ENCODE measurements at places on chromosomes 1 and 21. TPM values are rescaled to one million over a fixed set of nuclear protein-coding genes. Genes with fewer than 3 reads are reported as not detected.

Gene C1orf146
- not detected for total RNA-seq

Gene ESRRG
- total RNA-seq = not detected

Gene GBP7
- total RNA-seq = not detected

Gene PTPN7
- 1.9 TPM for total RNA-seq

Gene BGLAP
- 2.4 TPM for total RNA-seq

Gene HES3
- not detected for total RNA-seq

Gene ATP1A2
- not detected for total RNA-seq

Gene OR2AK2
- not detected for total RNA-seq

Gene MECR
- total RNA-seq = 30.1 TPM

Gene RAP1GAP
- total RNA-seq = 0.20 TPM

Gene UBL4B
- total RNA-seq = not detected

Gene B3GALT5
- total RNA-seq = not detected

Gene PCAT6
- 1.7 TPM for total RNA-seq

Gene COL6A1
- total RNA-seq = 26.8 TPM

Gene ETV3L
- not detected for total RNA-seq

Gene RNU1-3
- 2,019 TPM for total RNA-seq

Gene ITSN1
- 86.8 TPM for total RNA-seq

Gene MAP3K21
- total RNA-seq = 0.95 TPM

Gene BEND5
- not detected for total RNA-seq

Gene PTPRC
- not detected for total RNA-seq

Gene MYOG
- total RNA-seq = not detected

Gene GPR3
- total RNA-seq = 2.4 TPM

Gene RAB25
- total RNA-seq = not detected

Gene ZMYND12
- total RNA-seq = not detected

Gene SSU72
- total RNA-seq = 129 TPM

Gene SMCP
- not detected for total RNA-seq

Gene OVAAL
- not detected for total RNA-seq

Gene APH1A
- total RNA-seq = 165 TPM

Gene EXTL1
- not detected for total RNA-seq

Gene LYSMD1
- 6.4 TPM for total RNA-seq

Gene TRIM45
- total RNA-seq = 3.3 TPM

Gene KIAA1614
- total RNA-seq = 2.0 TPM

Gene OLFML2B
- 0.51 TPM for total RNA-seq
